ENCODE measurements at places on chromosomes 1 and 21.

GRCh38 chr1:220689666-220690065 is 497 bp upstream of the C1orf115 start:
- DNase-seq = no peak

GRCh38 chr1:227789084-227790033 is 26.1 kb upstream of the PRSS38 start:
- DNase-seq = no peak

DNA sequence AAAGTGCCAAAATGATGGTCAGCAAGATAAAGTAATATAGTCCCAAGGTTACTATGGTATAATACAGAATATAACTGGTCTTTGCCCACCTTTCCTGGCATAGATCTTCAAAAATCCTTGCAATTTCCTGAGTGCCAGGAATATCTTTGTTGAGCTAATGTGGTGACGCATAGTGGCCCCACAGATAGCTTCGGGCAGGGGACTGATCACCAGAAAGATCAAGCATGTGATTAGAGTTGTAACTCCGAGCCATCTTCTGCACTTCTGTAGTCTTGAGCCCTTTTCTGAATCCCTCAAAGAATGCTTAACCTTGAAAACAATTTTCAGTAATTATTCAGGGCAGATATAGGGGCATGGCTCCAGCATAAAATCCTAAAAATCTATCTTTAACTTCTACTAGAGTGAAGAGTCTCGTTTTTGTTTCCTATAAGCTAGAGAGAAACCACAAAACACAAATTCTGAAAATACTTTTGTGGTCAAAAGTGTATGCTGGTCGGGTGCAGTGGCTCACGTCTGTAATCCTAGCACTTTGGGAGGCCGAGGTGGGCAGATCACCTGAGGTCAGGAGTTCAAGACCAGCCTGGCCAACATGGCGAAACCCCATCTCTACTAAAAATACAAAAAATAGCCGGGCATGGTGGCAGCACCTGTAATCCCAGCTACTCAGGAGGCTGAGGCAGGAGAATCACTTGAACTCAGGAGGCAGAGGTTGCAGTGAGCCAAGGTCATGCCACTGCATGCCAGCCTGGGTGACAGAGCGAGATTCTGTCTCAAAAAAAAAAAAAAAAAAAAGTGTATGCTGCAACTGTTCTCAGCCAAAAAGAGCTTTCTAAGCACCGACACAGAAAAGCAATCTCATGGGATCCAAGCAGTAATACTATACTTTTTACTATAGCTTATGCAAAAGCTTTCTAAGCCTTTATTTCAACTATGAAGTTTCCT is 62.8 kb downstream of the NVL start:
- no peak for DNase-seq

DNA sequence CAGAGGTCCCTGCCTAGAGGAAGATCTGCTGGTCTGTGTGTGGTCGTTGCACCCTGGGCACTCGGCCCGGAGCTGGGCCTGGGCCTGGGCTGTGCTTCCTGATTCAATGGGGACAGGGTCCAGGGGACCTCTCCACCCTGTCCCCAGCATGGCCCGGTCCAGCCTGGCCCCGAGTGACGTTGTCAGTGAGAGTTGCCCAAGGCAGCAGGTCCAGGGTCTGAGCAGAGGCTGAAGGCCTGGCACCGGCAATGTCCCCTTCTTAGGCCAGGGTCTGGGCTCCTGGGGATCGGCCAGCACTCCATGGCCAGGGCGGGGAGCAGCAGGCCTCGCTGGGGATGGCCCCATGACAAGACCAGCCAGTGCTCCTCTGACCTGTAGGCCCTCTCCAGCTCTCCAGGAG is 15.6 kb upstream of the PEX10 start:
- DNase-seq = no peak

DNA sequence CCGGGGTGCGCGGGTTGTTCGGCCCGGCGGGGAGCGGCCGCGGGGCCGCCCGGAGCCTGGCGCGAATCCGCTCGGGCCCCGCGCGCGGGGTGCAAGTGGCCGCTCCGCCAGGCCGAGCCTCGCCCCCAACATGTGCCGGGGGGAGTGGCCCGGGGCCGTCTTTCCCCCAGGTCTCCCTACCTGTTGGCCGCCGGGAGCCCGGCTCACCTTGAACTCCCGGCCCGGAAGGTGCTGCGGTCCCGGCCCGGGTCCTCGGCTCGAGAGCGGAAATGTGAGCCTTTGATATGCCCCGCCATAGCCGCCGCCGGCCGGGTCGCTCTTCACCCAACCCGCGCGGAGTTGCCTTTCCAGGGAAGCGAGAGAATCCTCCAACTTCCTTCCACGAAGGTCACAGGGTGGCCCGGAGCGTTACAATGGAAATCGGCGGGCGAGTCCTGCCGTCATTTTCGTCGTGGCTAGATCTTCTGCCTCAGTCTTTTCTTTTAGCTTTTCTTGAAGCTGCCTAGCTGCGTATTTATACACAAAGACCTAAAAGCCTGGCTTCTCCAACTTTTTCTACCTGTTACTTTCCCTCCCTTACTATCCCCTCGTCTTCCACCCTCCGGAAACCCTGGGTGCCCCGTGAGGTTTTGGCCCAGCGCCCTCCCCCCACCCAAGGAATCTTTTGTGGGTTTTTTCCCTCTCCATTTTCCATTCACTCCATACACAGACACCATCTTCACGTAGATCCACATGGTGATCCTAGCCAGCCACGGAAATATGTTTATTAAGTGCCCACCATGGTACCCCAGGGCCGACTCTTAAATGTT is 867 bp downstream of the PTGFRN start:
- peak; percentile 68 for DNase-seq

GRCh38 chr1:154186177-154186576 is 5.7 kb downstream of the TPM3 start:
- no peak for DNase-seq

DNA sequence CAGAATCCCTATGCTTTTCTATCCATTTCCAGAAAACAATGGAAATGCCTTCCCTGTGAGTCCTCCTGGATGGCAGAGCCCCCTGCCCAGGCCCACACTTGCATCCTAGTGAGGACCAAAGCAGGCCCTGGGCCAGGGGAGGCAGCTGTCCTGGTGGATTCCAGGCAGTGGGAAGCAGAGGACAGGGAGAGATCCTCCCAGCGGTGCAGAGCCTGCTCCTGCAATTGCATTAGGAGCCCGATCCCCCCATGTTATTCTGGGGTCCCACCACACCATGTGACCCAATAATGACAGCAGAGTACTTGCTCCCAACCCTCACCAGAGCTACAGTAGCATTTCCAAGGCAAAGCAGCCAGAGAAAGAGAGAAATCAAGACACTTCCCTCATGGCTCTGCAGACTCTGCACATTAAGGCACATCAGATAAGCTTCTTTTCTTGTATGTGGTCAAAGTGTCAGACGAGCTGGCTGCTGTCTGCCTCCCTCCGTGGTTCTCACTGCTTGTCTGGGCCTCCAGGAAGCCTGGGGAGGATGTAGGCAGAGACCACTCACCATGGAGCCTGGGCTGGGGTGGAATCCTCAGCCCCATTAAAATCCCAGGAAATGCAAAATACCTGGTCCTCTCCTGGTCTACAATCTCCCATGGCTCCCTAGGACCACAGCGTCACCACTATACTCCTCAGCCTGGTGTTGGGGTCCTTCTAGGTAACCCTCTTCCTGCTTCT is 54.9 kb upstream of the RUNX3 start:
- peak; percentile 30 for DNase-seq

DNA sequence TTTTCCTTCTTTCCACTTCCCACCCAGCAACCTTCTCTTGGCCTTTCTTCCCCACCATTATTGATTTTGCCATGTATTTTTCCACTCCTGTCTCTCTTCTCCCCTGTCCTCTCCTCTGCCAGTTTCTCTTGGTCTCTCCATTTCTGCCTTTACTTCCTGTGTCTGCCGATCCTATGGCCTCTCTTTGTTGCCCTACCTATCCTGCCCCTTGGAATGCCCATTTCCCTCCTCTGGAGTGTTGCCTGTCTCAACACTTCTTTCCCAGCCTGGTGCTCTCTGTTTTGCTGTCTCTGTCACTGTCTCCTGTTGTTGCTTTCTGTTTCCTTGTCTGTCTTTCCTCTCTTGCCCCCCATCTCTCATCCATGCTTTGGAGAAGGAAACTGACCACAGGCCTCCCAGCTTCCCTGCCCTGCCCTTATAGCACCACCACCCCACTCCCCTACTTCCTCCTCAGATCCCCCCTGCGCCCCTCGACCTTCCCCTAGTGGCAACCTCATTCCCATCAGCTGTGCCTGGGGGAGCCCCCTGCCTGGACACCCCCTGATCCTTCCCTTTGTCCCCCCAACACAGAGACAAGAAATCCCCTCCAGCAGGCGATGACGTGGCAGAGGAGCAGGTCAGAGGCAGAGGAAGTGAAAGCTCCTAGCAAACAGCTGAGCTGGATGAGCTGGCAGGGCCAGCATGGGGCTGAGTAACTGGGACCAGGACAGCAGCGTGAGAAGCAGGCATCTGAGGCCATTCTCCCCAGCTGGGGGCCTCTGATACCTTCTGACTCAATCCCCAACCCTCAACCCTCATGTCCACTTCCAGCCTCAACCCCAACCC is 6.6 kb upstream of the ETV3L start:
- no peak for DNase-seq

DNA sequence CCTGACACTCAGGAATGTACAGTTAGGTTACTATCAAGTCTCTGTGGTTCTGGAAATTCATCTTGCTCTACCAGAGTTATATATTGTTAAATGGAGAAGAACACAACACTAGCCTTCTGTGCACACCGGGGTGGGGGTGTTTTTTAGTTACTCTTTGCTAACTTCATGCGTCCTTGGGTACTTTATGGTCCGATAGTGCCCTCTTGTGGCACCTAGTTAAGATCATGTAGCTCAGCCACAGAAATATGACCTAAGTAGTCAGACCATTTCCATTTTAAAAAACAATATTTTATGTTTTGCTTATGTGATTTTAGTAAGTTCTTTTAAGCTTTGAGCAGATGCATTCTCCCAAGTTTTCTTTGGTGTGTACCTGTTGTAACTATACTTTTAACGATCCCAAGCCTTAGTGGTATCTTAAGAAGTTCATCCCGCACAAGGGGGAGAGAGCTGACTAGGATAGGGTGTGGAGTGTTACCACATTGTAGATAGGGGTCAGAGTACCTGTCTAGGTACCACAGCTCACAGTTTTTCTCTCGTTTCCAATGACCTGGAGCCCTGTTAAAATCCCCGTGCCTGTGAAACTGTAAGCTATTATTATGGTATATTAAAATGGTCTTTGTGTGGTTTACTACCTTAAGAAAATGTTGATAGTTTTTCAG is 20.6 kb upstream of the SH3D21 start:
- DNase-seq = peak; percentile 59

DNA sequence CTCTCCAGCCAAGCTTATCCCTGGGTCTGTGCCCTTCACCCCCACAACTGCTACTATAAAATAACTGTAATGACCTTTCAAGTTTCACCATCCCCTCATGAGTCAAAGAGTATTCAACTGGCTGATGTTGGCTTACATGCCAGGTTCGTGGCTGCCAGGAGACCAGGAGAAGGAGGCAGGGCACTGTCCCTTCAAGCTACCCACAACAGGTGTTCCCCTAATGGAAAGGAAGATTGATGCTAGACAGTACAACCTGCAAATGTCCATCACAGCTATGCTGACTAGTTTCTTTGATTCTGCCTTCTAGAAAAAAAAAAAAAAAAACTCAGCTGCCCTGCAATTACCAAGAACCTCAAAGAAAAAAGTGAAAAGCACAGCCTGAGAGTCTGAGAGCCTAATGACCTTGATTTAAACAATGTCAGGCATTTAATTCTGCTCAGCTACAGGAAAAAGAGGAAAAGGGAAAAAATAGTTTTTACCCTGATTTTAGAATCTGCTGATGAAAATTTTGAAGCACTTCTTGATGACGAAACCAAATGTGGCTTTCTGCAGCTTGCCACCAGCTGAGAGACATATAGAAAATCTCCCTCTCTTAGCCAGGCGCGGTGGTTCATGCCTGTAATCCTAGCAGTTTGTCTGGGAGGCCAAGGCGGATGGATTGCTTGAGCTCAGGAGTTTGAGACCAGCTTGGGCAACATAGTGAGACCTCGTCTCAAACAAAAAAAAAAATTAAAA is 82.7 kb upstream of the ROR1 start:
- no peak for DNase-seq

- DNase-seq = no peak
These were observed 47.2 kb upstream of the SYT14 start for GRCh38 chr1:209890641-209891330.

- DNase-seq = no peak
These were observed 35.9 kb upstream of the HMGN1 start for GRCh38 chr21:39384674-39385298.

Data from left hindlimb (tissue), 1 donor.